ENCODE measurements at places on chromosomes 11 and 22.

GRCh38 chr11:70233511-70233934 lies 30.4 kb downstream of the FADD start:
- no peak overlapping the region for H3K27ac ChIP-seq
- peaks cover 22% of the 10 kb centered on the region for H3K4me1 ChIP-seq
- H3K36me3 ChIP-seq: no peaks in the 10 kb centered on the region
- H3K27me3 ChIP-seq: peaks cover 18% of the 10 kb centered on the region
- no peak overlapping the region for H3K4me3 ChIP-seq

DNA sequence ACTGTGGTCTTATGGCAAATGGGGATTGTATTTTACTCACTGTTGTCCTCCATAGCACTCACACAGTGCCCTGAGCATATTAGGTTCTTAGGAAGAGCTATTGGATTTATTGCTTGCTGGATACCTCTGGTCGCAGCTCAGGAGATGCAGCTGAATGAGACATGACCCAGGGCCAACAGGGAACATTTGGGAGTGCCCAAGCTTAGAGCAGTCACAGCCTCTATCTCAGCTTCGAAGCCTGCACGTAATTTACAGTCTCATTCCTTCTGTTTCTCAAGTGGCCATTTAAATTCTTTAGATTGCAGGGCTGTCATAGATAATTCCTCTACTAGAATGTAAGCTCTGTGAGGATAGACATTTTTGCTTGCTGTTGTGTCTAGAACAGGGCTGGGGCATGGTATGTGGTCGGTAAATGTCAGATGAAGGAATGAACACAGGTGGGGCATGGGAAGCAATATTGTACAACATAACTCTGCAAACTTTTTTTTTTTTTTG lies 192.8 kb downstream of the GRIK4 start:
- no peaks in the 10 kb centered on the region for H3K36me3 ChIP-seq
- H3K4me3 ChIP-seq: no peak overlapping the region
- no peak overlapping the region for H3K27ac ChIP-seq
- no peaks in the 10 kb centered on the region for H3K27me3 ChIP-seq
- no peak for DNase-seq

- H3K27ac ChIP-seq: no peak overlapping the region
- no peaks in the 10 kb centered on the region for H3K27me3 ChIP-seq
- peaks cover 20% of the 10 kb centered on the region for H3K4me1 ChIP-seq
- peaks cover 8% of the 10 kb centered on the region for H3K36me3 ChIP-seq
- H3K4me3 ChIP-seq: no peak overlapping the region
Observed at GRCh38 chr11:46858920-46859546, 13.0 kb upstream of the CKAP5 start.

GRCh38 chr11:3181725-3182461 lies 16.8 kb upstream of the OSBPL5 start:
- H3K4me3 ChIP-seq: no peak overlapping the region
- H3K36me3 ChIP-seq: no peaks in the 10 kb centered on the region
- H3K4me1 ChIP-seq: no peaks in the 10 kb centered on the region
- peaks cover 38% of the 10 kb centered on the region for H3K27me3 ChIP-seq

- H3K27me3 ChIP-seq: no peaks in the 10 kb centered on the region
- peaks cover 16% of the 10 kb centered on the region for H3K4me1 ChIP-seq
- H3K4me3 ChIP-seq: no peak overlapping the region
- no peak for DNase-seq
Observed at GRCh38 chr11:8775734-8776133, 93.1 kb downstream of the RPL27A start.

DNA sequence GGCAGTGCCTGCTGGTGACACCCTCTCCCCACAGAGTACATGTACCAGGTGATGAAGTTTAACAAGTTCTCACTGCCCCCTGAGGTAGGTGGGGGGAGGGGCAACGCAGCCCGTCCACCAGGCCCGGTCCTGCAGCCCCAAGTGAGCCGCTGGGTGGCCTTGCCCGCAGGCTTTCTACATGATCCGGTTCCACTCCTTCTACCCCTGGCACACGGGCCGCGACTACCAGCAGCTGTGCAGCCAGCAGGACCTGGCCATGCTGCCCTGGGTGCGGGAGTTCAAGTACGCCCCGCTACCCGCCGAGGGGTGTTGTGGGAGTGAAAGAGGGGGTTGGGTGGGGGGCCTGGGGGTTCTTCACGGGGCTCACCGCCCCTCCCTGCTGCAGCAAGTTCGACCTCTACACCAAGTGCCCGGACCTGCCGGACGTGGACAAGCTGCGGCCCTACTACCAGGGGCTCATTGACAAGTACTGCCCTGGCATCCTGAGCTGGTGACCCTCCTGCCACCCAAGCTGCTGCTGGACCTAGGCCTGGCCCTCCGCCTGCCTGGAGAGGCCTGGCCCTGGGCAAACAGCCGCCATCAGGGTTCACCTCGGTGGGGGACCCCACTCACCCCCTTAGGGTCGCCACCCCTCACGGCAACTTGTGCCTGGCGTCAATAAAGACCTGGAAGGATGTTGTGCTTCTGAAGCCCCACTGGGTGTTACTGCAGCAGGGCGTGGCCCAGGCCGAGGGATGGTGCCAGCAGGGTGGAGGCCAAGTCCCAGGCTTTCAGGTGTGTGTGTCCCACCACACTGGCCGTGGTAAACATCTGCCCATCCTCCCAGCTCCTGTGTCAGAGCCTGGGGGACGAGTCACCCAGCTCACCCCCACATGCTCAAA lies 2.9 kb downstream of the MIOX start:
- H3K4me1 ChIP-seq: peaks cover 35% of the 10 kb centered on the region
- no peak for DNase-seq
- H3K27ac ChIP-seq: no peak overlapping the region
- no peak overlapping the region for H3K4me3 ChIP-seq

- H3K4me3 ChIP-seq: no peak overlapping the region
- H3K4me1 ChIP-seq: peaks cover 56% of the 10 kb centered on the region
- H3K36me3 ChIP-seq: no peaks in the 10 kb centered on the region
Observed at GRCh38 chr22:42745118-42745517, 24.4 kb upstream of the A4GALT start.

- DNase-seq: peak; percentile 30
- H3K4me3 ChIP-seq: no peak overlapping the region
- H3K27ac ChIP-seq: no peak overlapping the region
- no peaks in the 10 kb centered on the region for H3K36me3 ChIP-seq
- H3K4me1 ChIP-seq: peaks cover 25% of the 10 kb centered on the region
Observed at GRCh38 chr11:34621876-34622275, 983 bp downstream of the EHF start.

DNA sequence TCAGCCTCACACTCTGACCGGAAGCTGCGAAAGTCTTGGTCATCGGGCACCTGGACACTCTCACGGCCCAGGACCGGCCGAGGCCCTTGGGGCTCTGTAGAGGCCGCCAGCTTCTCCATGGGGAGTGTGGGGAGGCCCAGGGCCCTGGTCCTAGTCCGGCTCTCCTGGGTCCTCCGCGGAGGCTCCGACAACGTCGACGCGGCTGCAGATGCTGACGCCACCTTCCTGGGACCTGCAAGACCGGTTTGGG lies 12.9 kb downstream of the STARD10 start:
- no peaks in the 10 kb centered on the region for H3K27me3 ChIP-seq
- no peaks in the 10 kb centered on the region for H3K36me3 ChIP-seq
- H3K27ac ChIP-seq: peak overlapping the region; percentile 70
- no peak for DNase-seq
- peaks cover 90% of the 10 kb centered on the region for H3K4me1 ChIP-seq
- peak overlapping the region; percentile 81 for H3K4me3 ChIP-seq

Data from HepG2 (cell line).